ENCODE measurements at places on chromosomes 1 and 21.

- DNase-seq = no peak
Measured at GRCh38 chr1:151787689-151788088, 2.6 kb downstream of the TDRKH start.

GRCh38 chr21:30206551-30207251 lies 9.2 kb downstream of the CLDN8 start:
- DNase-seq = no peak

GRCh38 chr1:171055966-171056643 lies 34.6 kb upstream of the FMO3 start:
- DNase-seq = no peak

- no peak for DNase-seq
Measured at GRCh38 chr1:11174261-11174942, 14.8 kb upstream of the ANGPTL7 start.

DNA sequence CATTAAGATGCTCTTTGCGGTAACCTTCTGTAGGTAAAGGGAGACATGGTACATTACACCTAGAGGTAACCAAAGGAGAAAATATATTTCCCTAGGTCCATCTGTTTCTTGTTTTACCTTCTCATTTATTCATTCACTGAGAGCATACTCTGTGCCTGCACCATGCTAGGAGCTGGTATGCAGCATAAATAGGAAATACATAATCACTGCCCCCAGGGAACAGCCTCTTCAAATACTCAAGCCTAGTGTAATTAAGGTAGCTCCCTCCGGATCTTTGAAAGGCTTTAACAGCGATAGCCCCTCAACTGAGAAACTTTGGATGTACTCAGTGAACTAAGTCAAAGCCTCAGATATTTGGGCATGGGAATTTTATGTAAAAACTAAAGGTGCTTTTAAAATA lies 123.6 kb downstream of the GABPA start:
- no peak for DNase-seq

GRCh38 chr21:45579383-45580180 lies 37.3 kb upstream of the SLC19A1 start:
- DNase-seq = no peak

All from putamen (tissue), 1 donor.